ENCODE measurements at places on chromosomes 1 and 21. TPM values are rescaled to one million over a fixed set of nuclear protein-coding genes. Genes with fewer than 3 reads are reported as not detected.

Gene DENND2C
- 1.2 TPM for total RNA-seq

Gene CCDC181
- total RNA-seq = 0.37 TPM

Gene ETS2
- 37.2 TPM for total RNA-seq

Gene GBP5
- total RNA-seq = 1.0 TPM

Gene KISS1
- total RNA-seq = not detected
